ENCODE measurements at places on chromosomes 1 and 21. TPM values are rescaled to one million over a fixed set of nuclear protein-coding genes. Genes with fewer than 3 reads are reported as not detected.

DNA sequence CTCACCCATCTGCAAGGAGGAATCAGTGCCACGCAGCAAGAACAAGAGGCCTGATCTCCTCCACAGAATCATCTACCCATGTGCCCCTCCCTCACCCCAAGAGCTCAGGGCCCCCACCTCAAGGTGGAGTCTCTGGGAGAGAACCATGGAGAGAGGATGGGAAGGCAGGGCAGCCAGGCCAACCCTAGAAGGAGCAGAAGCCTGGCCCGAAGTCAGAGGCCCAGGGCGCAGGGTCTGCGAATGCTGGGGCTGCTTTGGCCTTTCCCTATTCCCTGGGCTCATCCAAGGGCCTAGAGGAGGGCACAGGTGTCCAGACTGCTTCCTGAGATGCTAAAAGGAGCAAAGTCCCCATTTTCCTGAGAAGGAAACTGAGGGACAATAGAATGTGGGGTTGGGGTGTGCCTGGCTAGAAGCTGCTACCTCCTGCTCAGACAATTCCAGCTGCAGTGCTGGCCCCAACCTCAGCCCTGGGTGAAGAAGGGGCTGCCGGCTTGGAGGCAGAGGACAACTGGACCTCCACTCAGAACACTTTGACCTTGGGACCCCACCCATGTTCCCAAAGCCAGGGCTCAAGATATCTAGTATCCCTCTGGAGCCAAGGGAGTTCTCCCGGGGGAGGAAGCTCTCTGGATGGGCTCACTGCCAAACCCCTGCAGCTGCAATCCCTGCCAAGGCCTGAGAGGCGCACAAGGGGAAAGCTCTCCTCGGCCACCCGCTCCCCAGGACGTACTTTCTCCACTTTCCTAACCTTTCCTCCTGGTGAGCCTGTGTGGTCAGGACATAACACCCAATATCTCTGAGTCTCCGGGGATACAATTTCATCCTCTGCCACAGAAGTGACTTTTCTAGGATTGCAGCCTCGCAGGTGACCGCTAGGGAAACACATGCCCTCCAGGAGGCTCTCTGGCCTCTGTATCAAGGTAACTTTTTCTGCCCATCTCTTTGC is 16.6 kb upstream of the LEMD1 start:
- DNase-seq: peak; percentile 87

- no peak for DNase-seq
Measured at GRCh38 chr1:154864189-154864975, 5.7 kb downstream of the KCNN3 start.

DNA sequence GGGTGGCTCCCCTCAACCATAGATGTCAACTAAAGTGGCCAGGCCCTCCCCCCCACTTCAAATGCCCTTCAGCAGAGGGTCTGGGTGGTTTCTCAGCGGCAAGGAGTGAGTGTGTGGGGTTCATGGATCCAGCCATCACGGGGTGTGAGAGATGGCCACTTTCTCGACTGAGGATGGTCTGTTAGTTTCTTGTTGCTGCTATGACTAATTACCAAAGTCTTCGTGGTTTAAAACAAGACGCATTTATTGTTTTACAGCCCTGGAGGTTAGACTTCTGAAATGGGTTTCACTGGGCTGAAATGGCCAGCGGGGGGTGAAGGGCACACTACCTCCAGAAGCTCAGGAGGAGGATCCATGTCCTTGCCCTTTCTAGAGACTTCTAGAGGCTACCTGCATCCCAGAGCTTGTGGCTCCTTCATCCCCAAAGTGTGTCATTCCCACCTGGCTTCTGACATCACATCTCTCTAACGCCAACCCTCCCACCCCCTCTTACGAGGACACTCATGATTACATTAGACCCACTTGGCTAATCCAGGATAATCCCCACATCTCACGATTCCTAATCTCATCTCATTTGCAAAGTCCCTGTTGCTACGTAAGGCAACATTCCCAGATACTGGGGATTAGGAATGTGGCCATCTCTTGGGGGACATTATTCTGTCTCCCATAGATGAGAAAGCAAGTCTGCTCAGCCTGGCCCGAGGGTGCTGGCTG is 53.0 kb downstream of the EPHB2 start:
- no peak for DNase-seq

- DNase-seq: no peak
Measured at GRCh38 chr1:154818911-154819310, 51.2 kb downstream of the KCNN3 start.

GRCh38 chr1:212633161-212633560 is 24.6 kb downstream of the ATF3 start:
- DNase-seq: no peak

- DNase-seq: peak; percentile 1
Measured at GRCh38 chr1:228344631-228345072, 62.0 kb downstream of the TRIM11 start.

DNA sequence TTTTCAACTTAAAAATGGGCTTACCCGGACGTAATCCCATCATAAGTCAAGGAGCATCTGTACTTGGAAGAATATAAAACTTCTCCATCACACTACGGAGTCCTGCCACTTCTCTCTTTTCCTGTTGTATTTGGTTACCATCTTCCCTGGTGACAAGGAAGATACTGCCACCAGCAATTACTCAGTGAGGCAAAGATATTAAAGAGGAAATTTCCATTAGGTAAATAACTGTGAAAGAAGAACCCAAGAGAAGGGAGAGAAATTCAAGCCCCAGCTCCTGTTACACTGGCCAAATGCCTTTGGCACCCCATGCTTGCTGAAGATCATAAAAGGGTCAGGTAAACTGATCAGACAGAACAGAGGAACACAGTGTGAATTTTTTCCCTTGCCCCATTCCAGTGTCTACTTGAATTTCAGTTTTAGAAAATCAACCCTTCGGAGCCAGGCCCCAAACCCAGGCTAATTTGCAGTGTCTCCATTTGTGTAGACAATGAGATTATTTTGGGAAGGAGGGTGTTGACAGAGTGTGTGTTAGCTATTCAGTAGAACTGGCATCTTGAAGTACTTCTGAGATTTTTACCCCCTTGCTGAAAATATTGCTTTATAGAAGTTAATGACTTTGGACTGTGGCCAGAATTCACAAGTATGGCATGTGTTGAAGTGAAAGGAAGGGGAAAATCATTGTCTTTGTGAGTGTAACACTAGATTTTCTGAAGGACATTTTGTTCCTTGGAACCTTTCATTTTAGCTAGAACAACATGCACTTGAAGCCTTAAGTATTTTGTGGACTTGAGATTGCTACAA is 167.1 kb downstream of the DHRS3 start:
- no peak for DNase-seq

GRCh38 chr21:44969931-44970755 is 30.3 kb downstream of the SLX9 start:
- no peak for DNase-seq

DNA sequence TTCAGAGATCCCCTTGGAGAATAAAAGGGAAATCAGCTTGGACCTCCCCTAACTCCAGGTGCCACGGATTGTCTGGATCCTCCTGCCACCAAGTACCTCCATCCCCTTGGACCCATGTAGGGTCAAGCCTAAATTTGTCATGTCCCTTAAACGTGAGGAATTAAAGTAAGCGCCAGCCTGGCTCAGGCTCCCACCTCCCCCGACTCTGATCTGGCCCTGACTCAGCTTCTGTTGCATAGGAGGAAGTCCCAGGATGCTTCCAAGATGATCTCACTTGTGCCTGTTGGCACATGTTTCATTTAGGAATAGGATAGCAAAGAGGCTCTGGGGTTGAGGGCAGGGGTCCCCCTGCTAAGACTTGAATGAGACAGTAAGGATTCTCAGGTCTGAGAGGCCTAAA is 231.9 kb upstream of the JUN start:
- no peak for DNase-seq

DNA sequence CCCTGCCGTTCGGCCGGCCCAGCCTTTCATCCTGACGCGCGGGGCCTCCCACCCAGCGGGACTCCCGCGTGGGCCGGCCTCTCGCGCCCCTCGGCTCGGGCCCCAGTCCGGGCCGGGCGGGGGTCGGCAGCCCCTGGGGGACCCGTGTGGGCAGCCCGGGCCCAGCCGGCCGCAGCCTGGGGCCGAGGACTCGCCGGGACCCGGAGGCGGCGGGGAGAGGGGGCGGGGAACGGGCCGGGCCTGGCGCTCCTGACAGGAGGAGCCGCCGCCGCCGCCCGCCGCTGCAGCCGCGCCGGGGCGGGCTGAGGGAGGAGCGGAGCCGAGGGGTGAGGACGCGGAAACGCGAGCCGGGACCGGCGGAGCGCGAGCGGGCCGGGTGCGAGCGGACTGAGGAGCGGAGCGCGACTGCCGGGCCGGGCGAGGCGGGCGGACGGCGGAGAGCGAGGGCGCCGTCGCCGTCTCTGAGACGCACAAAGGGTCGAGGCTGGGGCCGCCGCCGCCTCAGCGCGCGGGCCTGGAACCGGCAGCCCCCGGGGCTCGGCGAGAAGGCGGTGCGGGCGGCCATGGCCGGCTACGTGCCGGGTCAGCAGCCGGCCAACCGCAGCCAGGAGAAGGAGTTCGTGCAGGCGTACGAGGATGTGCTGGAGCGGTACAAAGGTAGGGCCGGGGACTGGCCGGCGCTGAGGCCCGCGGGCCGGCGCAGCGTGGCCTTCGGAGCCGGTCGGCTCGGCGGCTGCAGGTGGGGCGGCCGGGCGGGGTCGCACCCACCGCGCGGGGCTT is 79.1 kb downstream of the NDUFS5 start:
- peak; percentile 84 for DNase-seq

- DNase-seq: no peak
Measured at GRCh38 chr1:51708911-51709760, 92.2 kb downstream of the OSBPL9 start.

DNA sequence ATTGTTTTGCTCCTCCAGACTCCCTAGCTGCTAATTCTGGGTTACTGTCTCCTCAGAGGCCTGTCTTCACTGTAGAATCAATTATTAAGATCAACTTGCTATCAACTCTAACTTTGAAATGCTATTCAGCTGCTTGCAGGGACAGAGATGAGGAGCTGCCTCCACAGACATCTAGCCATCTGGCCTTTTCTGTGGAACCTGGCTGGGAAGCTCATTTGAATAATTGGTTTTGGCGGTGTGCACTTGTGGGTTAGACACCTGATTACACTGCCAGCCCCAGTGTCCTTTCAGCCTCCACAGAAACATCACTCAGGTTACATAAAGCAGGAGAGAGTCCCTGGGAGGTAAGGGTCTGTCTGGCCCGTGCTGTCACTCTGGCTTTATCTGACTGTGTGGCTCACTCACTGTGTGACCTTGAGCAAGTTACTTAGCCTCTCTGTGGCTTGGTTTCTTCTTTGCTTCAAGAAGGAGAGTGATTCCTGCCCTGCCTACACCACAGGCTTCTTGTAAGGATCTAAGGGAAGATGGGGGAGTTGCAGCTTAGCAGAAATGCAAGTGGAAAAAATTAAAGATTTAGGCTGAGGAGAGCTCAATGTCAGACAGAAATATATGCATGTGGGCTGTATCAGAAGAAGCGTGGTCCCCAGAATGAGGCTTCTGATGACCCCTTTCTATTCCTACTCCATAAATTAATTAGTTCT is 131.6 kb downstream of the BEND5 start:
- no peak for DNase-seq

DNA sequence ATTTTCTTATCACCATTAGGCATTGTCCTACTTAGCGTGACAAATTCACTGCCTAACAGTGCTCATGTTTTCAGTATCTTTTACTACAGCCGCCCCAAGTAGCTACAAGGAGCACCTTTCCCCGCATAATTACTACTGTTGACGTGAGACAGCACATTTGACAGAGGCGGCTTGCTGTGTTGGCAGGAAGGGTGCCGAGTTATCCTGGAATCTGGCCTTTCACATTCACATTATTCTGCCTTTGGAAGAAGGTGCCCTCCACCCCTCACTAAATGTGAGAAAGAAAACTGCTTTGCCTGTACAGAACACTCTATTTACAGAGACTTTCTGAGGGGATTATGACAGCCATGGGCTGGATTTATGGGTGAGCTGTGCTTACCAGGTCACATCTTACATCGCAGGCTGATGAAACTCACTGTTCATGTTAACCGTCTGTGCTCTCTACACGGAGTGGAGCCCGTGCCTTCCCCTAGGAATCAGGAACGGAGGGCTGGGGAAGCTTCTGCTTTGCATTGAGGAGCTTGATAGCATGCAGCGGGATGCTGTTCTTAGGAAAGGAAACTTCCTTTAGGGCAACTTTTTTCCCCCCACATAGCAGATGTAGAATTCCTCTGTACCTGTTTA is 148.0 kb upstream of the ZRANB2 start:
- DNase-seq: no peak

DNA sequence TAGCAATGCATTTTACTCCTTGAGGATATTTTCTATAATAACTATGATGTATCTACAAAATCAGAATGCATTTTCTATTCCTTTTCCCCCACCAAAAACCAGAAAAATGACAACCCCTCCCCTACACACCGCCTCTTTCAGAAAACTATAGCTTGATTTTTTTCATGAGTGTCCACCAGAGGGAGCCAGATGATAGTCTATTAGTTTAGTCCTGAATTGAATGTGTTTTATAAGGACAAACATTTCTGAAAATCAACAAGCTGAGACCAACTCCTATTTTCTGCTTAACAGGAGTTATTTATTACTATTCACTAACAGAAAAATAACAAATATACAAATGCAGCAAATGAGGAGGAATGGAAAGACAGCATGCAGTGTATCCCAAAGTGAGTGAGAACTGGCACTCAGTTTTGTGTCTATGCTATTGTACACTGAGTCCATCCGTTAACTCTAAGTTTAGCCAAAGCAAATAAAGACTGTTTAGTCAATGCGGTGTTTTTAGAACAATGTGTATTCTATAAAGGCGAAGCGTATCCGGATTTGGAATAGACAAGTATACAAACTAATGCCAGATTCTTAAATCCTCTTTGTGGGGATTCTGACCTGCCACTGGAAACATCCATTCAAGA is 182.6 kb downstream of the VAV3 start:
- no peak for DNase-seq

- no peak for DNase-seq
Measured at GRCh38 chr21:34974162-34974981, 74.7 kb downstream of the RUNX1 start.

S100A9 gene
- 42.0 TPM for total RNA-seq
